Lung microvascular endothelial cell (primary cell): ENCODE measurements at places on chromosomes 12 and 14.

GRCh38 chr12:16297521-16297920 lies 20.0 kb upstream of the SLC15A5 start:
- DNase-seq: no peak

DNA sequence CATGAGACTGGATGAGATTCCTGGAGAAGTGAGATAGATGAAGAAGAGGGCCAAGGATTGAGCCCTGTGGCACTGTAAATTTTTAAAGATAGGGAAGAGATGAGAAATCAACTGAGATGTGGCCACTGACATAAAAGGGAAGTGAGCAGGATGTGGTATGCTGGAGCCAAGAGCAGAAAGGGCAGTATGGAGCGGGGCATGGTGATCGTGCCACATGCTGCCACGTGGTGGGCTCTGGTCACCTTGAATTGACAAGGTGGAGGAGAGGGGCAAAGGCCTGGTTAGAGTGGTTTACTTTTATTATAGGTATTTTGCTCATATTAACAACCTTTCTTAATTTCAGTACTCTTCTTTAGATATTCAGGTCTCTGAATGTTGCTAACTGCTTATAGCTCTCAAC lies 257.9 kb downstream of the NEDD1 start:
- DNase-seq: no peak

GRCh38 chr14:87840906-87841305 lies 152.1 kb downstream of the GALC start:
- DNase-seq: no peak

DNA sequence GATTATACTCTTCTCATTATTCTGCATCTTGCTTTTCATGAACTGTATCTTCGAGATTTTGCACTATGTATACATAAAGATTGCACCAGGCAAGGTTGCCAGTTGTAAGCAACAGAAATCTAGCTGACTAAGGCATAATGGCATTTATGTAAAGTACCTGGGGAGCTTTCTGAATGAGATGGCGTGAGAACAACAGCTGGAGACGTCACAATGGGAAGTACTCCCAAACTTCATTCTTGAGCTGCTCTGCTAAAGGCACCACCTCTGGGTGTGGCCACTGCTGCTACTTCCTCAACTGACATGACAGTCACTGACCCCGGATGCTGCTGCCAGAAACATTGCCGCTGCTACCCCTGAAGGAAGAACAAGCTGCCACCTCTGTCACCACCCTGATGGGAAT lies 220.7 kb downstream of the NOVA1 start:
- DNase-seq: no peak

GRCh38 chr12:111270239-111270638 lies 98.7 kb downstream of the PHETA1 start:
- DNase-seq: no peak

- DNase-seq: no peak
These were observed 83.3 kb upstream of the TSPAN11 start for GRCh38 chr12:30843211-30843610.

GRCh38 chr12:124391340-124392261 lies 96.7 kb downstream of the RFLNA start:
- no peak for DNase-seq

GRCh38 chr12:4137015-4137414 lies 136.5 kb upstream of the CCND2 start:
- peak; percentile 70 for DNase-seq

- DNase-seq: no peak
These were observed 278.9 kb upstream of the GARIN2 start for GRCh38 chr14:66910311-66910840.

DNA sequence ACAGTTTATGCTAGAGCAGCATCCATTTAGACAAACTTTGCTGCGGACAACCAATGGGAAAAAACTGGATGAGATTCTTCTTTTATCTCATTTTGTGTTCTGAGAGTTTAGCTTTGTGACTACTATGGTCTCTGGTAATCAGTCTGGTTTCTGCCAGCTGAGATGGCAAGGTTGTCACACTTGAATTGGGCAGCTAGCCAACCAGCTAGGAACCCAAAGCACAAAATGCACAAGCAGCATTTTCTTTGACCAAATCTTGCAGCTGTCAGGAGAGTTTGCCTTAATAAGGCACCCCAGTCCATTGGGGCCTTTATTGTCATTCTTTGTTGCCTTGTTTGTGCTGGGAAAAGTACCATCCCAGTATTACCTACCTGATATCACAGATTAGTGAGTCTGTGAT lies 34.0 kb upstream of the ETV6 start:
- no peak for DNase-seq

- peak; percentile 58 for DNase-seq
These were observed 6.1 kb upstream of the AMIGO2 start for GRCh38 chr12:47085815-47086252.

DNA sequence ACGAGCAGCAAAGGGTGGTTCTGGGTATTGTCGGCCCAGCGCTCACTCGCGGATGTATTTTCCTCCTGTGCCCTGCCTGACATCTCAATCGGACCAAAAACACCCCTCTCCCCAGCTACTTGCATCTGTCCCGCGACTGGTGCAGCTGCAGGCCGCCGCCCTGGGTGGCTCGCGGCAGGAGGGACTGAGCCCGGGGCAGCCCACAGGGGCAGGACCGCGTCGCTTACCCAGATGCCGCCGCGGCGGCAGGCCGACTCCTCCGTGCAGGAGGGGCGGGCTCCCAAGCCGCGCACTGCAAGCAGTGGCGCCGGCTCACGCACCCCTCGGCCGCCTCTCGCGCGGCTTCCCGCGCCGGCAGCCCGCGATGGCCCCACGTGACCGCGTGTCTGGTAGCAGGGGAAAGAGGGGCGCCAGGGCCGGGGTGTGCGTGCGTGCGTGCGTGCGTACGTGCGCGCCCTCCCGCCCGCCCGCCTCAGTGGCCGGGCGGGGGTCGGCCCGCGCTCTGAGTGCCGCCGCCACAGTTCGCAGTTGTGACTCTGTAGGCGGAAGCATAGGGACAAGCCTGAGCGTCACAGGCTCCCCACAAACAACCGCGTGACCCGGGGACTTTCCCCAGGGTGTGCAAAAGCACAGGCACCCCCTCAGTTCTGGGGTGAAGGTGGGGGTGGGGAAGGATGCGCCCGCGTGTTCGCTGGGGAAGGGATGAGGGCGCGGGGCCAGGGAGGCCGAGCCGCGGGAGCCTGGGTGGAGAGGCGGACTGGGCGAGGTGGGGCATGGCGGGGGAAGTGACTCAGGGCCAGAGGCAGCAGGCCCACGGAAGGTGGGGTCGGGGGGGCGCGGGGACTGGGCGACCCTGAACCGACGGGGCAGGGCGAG lies at the start of gene ZBTB25:
TSS of gene ZBTB25 (minus strand) at position 405 of the 876 bp plus-strand sequence. CDS start 13,305 bp downstream, outside the sequence.
- peak; percentile 96 for DNase-seq

DNA sequence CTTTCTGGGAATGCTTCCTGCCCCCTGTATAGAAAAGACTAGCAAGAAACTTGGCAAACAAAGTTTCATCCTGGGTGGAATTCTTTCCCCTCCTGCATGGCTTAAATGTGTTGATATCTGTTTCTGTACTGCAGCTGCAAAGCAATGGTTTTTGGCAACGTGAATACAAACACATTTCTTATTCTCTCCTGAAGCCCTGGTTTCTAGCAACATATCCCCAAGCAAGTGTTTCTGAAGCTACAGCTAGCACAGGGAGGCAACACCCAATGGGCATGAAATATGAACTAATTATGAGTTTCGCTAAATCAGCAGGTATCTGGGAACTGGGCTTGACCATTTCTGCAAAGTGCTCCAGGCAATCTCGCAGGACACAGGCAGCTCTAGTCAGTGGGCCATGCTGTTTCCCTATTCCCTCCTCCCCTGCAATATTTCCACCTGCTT lies 392.3 kb upstream of the TMPO start:
- DNase-seq: no peak

DNA sequence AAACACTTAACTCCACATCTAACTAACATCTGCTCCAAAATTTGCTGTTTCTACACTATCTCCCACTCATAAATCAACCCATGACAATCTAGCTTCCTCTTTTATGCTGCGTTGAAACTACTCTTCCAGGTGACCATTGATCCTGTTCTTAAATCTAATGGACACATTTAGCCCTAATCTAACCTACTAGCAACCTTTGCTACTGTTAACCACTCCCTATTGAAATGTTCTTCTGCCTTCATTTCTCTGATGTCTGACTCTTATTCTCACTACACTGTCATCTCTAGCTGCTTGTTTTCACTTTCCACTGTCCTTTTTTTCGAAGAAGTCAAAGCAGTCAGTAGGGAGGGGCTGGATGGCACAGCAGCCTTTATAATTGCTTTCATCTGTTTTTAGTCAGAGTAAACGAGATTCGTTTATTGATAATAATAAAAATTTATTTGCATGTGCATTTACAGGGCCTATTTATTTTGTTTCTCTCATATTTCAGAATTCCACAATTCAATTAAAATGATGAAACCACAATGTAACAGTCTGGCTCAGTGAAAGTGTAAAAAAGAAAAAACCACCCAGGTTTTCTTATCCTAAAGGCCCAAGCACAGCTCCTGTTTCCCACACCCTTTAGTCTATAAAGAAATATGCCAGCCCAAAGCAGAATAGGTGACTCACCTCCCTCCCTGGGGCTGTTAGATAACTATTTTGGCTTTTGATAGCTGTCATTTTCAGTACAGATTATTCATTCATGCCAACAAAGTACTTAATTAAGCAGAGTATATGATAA lies 44.9 kb downstream of the ATP2B1 start:
- no peak for DNase-seq

GRCh38 chr12:70577283-70577634 lies 60.0 kb downstream of the PTPRB start:
- no peak for DNase-seq

GRCh38 chr12:67630373-67631088 lies 18.0 kb upstream of the DYRK2 start:
- peak; percentile 62 for DNase-seq

- DNase-seq: no peak
These were observed 32.5 kb downstream of the DAO start for GRCh38 chr12:108912361-108912760.

DNA sequence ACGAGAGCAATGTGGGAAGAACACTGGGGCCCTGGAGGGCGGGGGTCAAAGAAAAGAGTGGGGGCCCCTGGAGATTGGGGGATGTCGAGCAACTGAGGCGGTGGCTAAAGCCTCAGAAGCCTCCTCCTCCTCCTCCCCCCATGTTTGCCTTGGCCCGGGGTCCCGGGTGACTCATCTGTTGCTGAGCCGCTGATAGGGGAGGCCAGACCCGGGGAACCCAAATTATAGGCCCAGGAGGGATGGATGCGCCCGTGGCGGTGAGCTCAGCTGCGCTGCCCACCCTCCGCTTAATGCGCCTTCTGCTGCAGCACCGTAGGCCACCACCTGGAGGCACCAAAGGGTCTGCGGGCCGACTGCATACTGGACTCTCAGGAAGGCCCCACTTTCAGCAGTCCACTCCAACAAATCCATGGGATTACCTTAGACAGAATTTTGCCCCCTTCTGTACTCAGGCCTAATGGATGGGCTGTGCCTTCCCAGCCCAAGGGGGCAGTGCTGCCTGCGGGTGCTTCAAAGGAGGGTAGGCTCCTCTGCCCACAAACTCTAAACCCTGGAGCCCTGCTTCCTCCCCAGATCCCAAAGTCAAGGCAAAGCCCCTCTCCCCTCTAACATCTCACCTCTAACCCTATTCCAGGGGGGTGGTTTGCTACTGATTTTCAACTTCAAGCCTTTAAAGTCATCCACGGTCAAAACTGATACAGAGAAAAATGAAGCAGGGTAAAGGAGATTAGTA lies 2.6 kb upstream of the WNT10B start:
- peak; percentile 73 for DNase-seq

DNA sequence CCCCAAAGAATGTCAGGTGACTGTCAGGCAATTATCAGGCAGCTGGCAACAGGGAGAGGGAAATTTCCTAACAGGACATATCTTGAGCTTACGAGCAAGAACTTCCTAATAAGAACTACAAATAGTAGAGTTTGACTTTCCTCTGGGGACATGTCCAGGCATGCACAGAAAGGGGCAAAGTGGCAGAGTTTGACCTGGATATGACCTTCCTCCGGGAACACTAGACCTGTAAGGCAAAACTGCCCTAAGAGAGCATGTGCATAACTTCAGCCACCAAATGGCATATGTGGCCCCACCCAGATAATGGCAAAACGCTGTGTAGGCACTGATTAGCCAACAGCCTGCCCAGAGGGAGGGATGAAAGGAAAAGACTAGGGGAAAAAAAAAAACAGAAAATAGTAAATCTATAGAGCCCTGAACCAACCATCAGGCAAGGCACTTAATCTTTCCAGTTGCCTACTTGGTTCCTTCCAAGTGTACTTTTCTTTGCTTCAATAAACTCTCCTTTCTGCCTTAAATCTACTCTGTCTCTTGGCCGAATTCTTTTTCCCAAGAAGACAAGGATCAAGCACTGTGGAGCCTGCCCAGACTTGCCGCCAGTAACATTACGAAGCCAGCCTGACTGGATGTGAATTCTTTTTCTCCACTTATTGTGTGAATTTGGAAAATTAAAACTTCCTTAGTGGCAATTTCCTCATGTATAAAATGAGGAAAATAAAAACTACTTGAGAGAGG lies 164.1 kb downstream of the SPTSSA start:
- no peak for DNase-seq

GRCh38 chr14:81005540-81006228 lies 50.3 kb downstream of the TSHR start:
- no peak for DNase-seq

- no peak for DNase-seq
These were observed 27.2 kb downstream of the VCPKMT start for GRCh38 chr14:50089208-50089607.

DNA sequence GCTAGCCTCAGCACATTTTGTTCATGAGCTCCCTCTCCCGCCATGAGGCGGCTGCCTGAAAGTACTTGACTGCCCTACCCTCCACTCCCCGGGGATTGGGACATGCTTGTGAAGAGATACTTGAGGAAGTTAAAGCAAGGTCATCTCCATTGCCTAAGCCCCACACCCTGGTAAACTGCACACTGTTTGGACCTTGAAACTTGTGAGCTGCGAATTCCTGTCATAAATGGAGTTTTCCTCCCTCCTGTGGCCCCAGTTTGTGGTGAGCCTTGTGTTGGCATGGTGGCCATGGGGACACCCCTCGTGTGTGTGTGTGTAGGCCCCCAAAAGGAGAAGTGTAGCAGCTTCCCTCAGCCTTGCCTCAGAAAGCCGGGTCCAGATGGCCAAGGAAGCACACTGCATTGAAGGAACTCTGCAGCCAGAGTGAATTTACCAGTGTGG lies 395.5 kb downstream of the ZFP36L1 start:
- no peak for DNase-seq

- no peak for DNase-seq
These were observed 8.9 kb downstream of the FUT8 start for GRCh38 chr14:65421201-65421981.

GRCh38 chr14:34554540-34555250 lies 15.2 kb upstream of the EAPP start:
- DNase-seq: no peak

DNA sequence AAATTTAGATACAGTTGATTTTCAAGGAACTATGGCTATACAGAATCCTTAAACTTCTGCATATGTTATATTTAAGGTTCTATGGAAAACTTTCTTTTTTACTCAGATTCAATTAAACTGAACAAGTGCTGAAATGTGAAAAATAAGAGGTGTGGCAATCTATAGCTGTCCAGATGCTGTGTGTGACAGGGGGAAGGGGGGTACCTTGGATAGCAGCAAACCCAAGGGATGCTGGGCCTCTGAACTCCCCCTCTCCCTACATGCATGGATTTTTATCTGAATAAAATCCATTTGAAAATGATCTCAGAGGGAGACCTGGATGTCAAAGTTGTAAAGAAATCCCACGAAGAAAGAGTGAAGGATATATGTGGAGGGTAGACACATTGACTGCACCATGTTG lies 82.8 kb upstream of the CCDC198 start:
- DNase-seq: no peak

- no peak for DNase-seq
These were observed 154.9 kb upstream of the KRR1 start for GRCh38 chr12:75666126-75666938.

GRCh38 chr12:98456576-98457573 lies 58.5 kb upstream of the TMPO start:
- peak; percentile 48 for DNase-seq
